Urinary bladder (tissue), 4 donors: ENCODE measurements at places on chromosomes 16 and 17. TPM values are rescaled to one million over a fixed set of nuclear protein-coding genes. Genes with fewer than 3 reads are reported as not detected.

Gene SLC5A10
- polyA plus RNA-seq, result 0.05 TPM

Gene PRSS8
- 1.6 TPM for polyA plus RNA-seq

Gene CD300H
- polyA plus RNA-seq, result 0.18 TPM

Gene TP53TG3B
- polyA plus RNA-seq, result not detected

Gene SECTM1
- polyA plus RNA-seq, result 19.2 TPM

Gene KRT40
- polyA plus RNA-seq, result not detected

Gene SDK2
- polyA plus RNA-seq, result 0.61 TPM

Gene HSD17B1
- 2.5 TPM for polyA plus RNA-seq
